ENCODE measurements at places on chromosomes 2 and 18. TPM values are rescaled to one million over a fixed set of nuclear protein-coding genes. Genes with fewer than 3 reads are reported as not detected.

DNA sequence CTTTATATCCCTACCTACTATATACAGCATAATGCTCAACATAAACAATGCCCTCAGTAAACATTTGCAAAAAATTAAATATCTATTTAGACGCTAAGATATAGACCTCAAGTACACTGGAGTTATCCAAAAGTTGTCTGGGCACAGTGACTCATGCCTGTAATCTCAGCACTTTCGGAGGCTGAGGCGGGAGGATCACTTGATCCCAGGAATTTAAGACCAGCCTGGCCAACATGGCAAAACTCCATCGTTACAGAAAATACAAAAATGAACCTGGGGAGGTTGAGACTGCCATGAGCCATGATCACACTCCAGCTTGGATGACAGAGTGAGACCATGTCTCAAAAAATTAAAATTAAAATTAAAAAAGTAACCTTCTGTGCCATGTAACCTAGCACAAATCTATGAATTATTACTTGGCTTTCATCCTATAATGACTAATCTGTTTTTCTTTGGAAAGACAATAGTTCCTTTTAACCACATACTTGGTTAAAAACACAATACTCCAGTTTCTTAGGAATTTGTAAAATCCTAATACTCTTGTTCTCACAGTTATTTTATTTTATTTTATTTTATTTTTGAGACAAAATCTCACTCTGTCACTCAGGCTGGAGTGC lies 6.7 kb upstream of the TNFAIP6 start:
- no peak overlapping the region for H3K4me3 ChIP-seq
- no peaks in the 10 kb centered on the region for H3K36me3 ChIP-seq
- no peak for DNase-seq
- H3K4me1 ChIP-seq = no peaks in the 10 kb centered on the region
- no peak overlapping the region for H3K27ac ChIP-seq
- peaks cover 4% of the 10 kb centered on the region for H3K27me3 ChIP-seq

DNA sequence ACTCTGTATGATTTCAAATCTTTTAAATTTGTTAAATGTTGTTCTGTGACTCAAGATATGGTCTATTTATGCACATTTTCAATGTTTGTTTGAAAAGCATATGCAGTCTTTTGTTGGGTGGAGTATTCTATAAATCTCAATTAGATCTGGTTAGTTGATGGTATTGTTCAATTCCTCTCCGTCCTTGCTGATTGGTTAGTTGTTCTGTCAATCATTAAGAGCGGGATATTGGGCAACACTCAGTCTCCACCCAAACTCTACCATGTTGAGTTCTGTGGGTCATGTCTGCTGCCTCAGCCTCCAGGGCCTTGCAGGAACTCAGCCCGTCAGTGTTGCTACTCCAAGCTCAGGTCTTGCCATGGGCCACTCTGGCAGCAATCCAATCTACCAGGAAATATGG lies 118.9 kb downstream of the VWA3B start:
- H3K36me3 ChIP-seq = no peaks in the 10 kb centered on the region
- no peak overlapping the region for H3K4me3 ChIP-seq
- DNase-seq = no peak
- no peak overlapping the region for H3K27ac ChIP-seq

DNA sequence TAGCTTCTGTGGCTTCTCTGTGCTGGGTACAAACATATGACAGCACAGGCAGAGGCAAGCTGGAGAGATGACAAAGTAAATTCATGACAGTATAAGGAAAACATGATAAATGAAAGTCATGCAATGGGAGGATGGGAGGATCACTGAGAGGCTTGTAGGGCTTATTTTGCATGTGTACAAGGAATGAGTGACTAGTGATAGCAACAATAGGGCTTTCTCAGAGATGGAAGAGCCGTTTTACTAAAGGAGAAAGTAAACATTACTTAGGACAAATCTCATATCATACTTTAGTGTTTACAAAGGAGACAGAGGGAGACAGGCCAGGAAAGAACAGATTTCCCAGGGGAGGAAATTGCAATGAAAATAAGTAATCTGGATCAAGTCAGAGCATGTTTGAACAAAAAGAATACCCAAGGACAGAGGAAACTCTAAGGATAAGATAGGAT lies 82.5 kb upstream of the RBMS1 start:
- H3K36me3 ChIP-seq = peaks cover 1% of the 10 kb centered on the region
- DNase-seq = no peak
- no peak overlapping the region for H3K4me3 ChIP-seq
- H3K27ac ChIP-seq = no peak overlapping the region
- no peaks in the 10 kb centered on the region for H3K4me1 ChIP-seq
- H3K27me3 ChIP-seq = no peaks in the 10 kb centered on the region

Gene SDC1
- total RNA-seq = not detected
